ENCODE measurements at places on chromosomes 1 and 21.

DNA sequence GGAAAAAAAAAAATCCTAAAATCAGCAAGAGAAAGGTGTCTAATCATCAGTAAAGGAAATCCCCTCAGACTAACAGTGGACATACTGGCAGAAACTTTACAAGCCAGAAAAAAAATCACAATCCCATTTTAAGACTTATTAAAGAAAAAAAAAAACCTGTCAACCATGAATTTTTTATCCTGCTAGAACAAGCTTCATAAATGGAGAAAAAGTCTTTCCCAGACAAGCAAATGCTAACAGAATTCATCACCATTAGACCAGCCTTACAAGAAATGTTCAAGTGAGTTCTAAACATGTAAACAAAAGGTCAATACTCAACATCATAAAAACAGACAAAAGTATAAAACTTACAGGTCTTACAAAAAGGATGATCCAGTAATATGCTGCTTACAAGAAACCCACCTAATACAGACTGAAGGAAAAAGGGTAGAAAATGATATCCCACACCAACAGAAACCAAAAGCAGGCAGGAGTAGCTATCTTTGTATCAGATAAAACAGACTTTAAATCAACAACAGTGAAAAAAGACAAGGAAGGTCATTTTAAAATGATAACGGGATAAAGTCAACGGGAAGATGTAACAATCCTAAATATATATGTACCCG is 129.6 kb downstream of the EVI5 start:
- no peak for DNase-seq

DNA sequence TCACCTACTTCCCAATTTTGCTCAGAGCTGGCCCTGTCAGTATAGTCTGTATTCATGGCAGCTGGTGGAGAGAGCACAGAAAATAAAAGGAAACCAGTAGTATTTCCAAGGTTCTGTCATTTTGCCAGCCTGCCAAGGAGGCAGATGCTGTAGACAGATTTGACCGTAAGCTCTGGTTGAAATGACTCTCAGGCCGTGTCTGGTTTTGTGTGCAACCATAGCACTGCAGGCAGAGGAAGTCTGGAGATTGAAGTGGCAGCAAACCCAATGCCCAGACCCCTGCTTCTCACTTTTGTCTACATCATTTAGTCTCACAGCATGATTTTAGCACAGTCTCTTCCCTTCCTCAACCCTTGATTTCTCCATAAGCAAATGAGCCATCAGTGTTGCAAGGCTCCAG is 291.7 kb downstream of the PAPPA2 start:
- no peak for DNase-seq

DNA sequence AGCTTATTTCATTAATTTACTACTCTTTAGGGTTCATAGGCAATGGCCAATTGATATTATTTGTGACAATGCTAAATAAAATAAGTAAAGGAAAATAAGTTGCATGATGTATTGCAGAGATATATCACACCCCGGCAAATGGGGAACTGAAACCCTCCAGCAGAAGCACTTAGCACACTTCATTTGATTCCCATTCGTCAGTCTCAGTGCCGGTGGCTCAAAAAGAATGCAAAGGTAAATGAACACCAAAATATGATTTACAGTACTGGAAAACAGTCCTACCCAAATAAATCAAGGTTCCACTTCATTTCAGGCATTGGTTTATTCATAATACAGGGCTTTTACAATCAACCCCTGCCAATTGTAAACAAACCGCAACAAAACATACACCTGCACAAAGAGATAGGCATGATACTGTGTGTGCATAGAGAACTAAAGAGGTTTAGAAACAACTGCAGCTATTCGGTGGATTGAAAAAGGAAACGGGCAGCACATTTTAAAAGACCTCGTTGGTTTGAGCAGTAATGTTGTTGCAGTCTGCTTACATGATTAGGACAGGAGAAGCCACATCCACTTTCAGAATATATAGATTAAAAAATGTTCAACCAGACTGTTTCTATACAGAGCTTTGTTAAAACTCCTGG is 1019.2 kb downstream of the TTLL7 start:
- no peak for DNase-seq

DNA sequence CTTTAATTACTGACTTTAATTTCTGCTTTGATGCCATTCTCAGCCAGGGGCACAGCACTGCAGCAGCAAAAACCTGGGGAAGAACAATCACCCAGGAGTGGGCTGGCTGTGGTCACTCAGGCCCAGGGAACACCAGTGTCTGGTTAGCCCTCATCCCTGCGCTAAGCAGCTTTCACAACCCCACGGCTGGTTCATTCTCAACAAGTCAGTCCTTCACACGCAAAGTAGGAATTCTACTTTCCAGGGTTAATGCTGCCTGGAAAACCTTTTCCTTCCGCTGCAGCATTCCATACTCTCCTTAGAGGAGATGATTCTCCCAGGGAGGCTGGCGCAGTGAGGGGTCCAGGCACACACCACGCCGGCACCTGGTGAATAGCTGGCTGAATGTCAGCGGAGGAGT is 24.3 kb upstream of the KCNE1 start:
- DNase-seq = no peak

- DNase-seq = no peak
Measured at GRCh38 chr1:71303617-71304041, 222.8 kb upstream of the ZRANB2 start.

GRCh38 chr1:57887964-57888491 is 464.2 kb upstream of the DAB1 start:
- DNase-seq = no peak

DNA sequence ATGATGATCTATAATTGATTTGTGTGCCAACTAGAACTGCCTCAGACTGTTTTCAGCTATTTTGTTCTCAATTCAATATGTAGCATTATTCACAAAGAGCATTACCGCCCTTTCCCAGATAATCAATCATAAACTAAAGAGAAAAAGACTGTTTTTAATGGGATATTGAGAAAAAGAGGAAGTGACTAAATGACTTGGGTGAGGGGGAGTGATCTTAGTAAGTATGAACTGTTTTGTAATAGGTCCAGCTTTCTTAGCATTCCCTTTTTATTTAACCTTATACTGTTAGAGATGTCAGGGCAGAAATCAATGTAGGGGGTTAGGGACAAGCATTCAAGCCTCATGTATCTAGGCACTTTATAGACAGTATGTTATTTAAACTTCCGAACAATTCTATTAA is 157.8 kb upstream of the DPYD start:
- DNase-seq = no peak

- no peak for DNase-seq
Measured at GRCh38 chr1:31372751-31373055, 173 bp downstream of the FABP3 start.

GRCh38 chr1:112743174-112744008 is 28.3 kb upstream of the PPM1J start:
- no peak for DNase-seq

- DNase-seq = no peak
Measured at GRCh38 chr1:201329286-201329685, 46.0 kb downstream of the PKP1 start.

GRCh38 chr1:143653429-143653802 is 318.4 kb downstream of the FAM72C start:
- DNase-seq = no peak

DNA sequence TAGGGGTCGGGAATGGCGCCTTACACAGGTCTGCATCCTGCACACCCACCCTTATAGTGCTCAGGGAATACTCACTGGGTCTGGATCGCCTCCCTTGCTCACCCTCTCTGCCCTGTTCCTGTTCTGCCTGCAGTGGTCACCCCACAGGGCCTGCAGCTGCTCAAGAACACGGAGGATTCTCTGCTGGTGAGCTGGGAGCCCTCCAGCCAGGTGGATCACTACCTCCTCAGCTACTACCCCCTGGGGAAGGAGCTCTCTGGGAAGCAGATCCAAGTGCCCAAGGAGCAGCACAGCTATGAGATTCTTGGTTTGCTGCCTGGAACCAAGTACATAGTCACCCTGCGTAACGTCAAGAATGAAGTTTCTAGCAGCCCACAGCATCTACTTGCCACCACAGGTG is 12.4 kb downstream of the TNN start:
- DNase-seq = no peak

DNA sequence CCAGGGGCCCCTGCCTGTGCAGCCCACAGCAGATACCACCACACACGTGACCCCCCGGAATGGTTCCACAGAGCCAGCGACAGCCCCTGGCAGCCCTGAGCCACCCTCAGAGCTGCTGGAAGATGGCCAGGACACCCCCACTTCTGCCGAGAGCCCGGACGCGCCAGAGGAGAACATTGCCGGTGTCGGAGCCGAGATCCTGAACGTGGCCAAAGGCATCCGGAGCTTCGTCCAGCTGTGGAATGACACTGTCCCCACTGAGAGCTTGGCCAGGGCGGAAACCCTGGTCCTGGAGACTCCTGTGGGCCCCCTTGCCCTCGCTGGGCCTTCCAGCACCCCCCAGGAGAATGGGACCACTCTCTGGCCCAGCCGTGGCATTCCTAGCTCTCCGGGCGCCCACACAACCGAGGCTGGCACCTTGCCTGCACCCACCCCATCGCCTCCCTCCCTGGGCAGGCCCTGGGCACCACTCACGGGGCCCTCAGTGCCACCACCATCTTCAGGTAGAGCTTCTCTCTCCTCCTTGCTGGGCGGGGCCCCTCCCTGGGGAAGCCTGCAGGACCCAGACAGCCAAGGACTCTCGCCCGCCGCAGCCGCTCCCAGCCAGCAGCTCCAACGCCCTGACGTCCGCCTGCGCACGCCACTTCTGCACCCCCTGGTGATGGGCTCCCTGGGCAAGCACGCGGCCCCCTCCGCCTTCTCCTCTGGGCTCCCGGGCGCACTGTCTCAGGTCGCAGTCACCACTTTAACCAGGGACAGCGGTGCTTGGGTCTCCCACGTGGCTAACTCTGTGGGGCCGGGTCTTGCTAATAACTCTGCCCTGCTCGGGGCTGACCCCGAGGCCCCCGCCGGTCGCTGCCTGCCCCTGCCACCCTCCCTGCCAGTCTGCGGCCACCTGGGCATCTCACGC is 51.0 kb downstream of the COL18A1 start:
- no peak for DNase-seq
